ENCODE measurements at places on chromosomes 1 and 21.

DNA sequence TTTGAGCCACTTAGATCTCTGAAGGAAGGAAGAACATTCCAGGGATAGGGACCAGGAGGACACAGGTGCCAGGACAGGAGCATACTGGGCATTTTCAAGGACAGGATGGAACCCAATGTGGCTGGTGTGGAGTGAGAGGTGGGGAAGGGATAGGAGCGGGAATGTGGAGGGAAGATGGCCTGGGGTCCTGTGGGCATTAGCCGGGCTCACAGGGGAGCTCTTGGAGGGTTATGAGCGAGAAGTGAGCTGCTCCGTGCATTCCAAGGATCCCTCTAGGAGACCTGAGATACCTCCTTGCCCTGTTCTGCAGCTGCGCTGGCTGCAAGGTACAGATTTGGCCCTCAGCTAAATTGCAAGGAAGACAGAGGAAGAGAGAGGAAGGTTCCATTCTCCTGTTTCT lies 87.5 kb downstream of the IER5 start:
- no peak for DNase-seq

DNA sequence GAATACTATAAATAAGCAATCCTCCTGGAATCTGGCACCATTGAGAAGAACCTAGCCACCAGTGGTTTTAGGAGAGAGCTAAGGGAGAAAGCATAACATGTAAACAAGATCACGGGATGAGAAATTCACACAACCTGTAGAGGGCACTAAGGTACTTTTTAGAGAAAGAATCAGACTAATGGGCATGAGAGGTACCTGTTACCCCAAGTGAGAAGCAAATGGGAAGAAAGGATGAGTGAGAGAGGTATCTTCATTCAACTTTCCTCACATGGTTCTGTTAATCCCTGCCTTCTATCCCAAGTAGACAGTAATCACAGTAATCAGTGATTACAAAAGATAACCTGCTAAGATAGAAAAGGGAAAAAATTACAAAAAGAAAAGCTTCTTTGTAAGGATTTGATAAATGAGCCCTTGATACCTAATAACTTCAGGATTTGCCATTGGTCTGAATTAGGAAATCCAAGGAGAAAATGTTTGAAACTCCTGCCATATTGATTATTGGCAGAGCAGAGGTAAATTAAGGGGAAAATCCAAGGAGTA lies 251.1 kb upstream of the ADGRL2 start:
- DNase-seq, result no peak

DNA sequence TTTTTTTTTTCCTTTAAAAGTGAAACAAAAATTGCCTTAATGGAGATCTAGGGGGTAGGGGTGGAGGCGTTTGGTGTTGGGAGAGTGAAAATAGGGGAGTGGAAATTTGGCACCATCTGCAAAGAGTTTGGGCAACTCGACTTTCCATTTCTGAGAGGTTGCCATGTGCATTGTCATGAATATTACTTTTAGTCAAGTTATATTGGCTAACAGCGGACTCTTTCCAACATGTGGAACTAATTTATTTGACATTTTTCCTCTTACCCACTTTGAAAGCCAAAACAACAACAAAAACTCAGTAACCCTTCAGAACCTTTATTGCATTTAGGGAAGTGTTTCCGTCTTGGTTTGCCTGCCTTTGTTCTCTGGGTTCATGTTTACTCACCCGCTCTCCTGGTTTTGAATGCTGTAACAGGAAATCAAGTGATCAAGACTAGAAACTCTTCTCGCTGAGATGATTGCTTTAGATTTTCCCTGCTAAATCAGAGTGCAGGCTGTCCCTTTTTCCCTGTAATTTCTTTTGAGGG lies 70.4 kb downstream of the CACHD1 start:
- DNase-seq, result no peak

DNA sequence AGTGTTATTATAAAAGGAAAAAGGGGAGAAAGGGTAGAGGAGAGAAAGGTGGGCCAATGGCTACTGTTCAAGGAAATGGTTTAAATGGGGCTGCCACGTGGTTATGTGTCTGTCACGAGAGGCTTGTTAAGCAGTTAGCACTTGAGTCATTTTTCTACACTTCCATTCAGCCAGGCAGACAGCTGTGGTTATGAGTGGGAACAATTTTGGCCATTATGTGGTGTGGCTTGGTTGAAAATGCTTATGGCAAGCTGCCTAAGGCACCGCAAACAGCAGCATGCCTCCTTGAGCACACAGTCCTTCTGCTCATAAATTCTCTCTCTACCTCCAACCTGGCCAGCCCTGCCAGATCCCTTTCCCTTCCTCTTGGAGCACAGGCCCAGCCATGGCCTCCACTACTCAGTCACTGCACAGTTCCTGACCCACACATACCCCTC lies 3.2 kb upstream of the SRM start:
- DNase-seq, result peak; percentile 43

GRCh38 chr1:13482600-13482999 lies 31.2 kb downstream of the LRRC38 start:
- no peak for DNase-seq

- DNase-seq, result no peak
These were observed 121.2 kb downstream of the DUSP10 start for GRCh38 chr1:221620437-221621384.

GRCh38 chr1:235919833-235920441 lies 53.2 kb upstream of the LYST start:
- no peak for DNase-seq

- no peak for DNase-seq
These were observed 21.3 kb downstream of the SLC9C2 start for GRCh38 chr1:173581383-173582079.

DNA sequence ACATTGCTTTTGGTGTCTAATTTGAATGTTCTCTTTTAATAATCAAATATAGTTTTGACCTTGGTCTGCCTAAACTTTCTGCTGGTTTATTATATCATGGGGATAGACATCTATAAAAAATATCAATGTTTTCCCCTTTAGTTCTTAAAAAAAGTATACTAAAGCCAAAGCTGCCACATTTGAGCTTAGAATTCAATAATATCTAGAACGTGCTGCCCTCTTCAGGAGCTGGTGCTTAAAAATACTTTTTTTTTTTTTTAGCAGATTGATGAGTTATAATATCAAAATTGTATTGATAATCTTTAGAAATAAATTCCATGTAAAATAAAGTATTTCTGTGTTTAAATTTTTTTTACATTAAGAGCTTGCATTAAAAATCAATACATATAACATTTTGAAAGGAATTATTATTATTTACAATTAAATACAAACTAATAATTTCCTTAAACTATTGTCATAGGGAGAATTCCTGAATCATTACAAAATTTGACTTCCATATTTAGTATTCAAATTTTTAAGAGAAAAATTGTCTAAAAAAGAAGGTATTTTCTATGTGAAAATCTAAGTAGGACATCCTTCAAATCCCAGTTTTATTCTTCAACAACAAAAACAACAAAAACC lies 40.1 kb upstream of the ADGRL2 start:
- DNase-seq, result no peak

DNA sequence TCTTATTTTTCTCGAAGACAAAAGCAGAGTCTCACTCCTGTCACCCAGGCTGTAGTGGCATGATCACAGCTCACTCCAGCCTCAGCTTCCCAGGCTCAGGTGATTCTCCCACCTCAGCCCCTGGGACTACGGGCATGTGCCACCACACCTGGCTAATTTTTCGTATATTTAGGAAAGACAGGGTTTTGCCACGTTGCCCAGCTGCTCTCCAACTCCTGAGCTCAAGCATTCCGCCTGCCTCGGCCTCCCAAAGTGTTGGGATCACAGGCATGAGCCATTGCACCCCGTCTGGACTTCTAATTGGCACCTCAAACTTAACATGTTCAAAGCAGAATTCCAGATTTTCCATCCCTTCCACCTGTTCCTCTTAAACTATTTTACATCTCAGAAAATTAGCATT lies 19.0 kb upstream of the LRRC8C start:
- no peak for DNase-seq

GRCh38 chr1:99327357-99327756 lies 63.1 kb downstream of the PLPPR4 start:
- DNase-seq, result no peak

GRCh38 chr1:88618331-88618730 lies 65.7 kb upstream of the PKN2 start:
- no peak for DNase-seq

DNA sequence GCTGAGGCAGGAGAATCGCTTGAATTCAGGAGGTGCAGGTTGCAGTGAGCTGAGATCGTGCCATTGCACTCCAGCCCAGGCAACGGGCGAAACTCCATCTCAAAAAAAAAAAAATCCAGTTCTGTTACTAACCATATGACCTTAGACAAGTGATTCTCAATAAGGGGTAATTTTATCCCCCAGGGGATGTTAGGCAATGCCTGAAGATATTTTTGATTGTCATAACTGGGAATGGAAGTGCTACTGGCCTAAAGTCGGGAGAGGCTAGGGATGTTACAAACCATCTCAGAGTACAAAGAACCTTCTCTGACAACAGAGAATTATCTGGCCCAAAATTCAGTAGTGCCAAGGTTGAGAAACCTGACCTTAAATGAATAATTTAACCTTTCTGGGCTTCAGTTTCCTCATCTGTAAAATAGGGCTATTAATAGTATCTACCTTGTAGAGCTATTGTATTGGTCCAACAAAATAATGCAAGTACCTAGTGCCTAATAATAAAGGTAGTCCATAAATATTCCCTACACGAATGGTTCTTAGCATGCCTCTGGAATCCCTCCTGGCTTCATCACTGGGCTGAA lies 5.8 kb upstream of the LMNA start:
- no peak for DNase-seq

DNA sequence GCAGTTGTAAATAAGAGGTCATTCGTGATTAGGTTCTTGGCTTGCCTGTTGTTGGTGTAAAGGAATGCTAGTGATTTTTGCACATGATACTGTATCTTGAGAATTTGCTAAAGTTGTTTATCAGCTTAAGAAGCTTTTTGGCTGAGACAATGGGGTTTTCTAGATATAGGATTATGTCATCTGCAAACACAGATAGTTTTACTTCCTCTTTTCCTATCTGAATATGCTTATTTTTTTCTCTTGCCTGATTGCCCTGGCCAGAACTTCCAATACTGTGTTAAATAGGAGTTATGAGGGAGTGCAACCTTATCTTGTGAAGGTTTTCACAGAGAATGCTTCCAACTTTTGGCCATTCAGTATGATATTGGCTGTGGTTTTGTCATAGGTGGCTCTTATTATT lies 576.1 kb upstream of the RGS18 start:
- no peak for DNase-seq

GRCh38 chr1:157856538-157856937 lies 14.9 kb upstream of the CD5L start:
- no peak for DNase-seq

GRCh38 chr1:241459186-241459802 lies 60.3 kb downstream of the FH start:
- DNase-seq, result no peak

All from stimulated activated CD4-positive, alpha-beta T cell treated with anti-CD3 and anti-CD28 coated beads, Interleukin-4, amount 100 ng/mL, for 24 hours (primary cell).